ENCODE measurements at places on chromosomes 7 and 10.

DNA sequence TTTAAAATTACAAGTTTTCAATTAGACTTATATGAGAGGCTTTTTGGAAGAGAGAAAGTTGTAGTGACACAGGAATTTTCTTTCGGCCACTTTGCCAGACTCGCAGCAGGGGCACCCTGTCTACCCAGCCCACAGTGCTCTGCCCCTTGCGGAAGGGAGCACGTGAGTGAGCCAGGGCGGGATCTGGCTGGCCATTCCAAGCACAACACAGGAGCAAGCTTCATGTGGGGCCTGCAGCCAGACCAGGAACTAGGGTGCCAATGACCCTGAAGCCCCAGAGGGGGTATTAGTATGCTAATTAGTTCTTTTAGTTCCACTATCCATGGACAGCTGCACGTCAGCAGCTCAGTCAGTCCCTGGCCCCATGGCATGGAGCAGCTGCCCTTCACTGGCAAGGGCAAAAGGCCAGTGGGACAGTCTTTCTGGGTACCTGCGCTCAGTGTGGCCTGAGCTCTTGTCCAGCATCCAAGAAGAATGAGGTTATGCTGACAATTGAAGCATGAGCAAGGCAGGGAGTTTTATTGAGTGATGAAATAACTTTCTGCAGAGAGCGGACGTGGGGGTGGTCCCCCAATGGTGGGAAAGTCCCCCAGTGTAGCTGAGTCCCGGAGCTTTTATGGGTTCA lies 251.1 kb upstream of the CSTF2T start:
- DNase-seq: no peak

DNA sequence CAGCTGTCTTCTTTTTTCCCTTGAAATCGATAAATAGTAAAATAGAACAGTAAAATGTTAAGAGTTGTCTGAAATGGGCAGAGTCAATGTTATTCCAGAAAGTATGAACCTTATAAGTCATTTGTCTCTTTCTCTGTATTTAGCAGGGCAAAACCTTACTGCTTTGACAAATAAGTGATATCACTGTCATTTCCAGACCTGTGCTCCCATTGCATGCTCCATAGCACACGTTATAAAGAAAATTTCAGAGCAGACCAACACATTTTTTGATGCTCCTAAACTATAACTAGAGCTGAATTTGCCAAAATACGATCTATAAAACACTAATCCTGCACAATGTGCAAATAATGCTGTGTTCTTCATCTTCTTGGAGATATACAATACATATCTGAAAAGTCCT lies 1.1 kb downstream of the A1CF start:
- no peak for DNase-seq

DNA sequence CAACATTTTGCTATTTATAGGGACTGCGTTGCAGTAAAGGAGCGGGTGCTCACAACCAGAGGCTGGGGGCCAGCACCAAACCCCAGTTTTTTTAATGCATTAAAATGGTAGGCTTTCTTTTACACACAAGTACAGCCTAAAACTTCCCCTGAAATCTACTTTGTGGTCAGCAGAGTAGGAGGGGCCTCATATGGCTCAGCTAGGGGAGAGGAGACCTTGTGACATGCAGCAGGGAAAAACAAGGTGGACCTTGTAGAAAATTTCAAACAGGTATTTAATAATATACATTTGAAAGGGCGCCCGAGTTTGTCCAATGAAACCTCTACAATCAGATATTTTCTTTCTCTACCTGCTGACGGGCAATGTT lies 1.4 kb downstream of the CCDC136 start:
- DNase-seq: no peak

DNA sequence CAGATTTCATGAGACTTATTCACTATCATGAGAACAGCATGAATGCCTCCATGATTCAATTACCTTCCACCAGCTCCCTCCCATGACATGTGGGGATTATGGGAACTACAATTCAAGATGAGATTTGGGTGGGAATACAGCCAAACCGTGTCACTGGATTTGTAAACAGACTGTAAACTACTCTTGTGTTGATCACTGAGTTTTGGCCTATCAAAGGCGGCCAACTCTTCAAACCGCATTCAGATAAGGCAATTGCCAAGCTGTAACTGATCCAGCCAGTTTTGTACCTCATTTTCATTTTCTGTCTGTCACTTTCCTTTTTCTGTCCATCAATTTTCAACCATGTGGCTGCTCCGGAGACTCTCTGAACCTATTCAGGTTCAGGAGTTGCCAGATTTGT lies 27.2 kb upstream of the PAPSS2 start:
- no peak for DNase-seq

GRCh38 chr7:82442492-82443035 lies 1.0 kb downstream of the CACNA2D1 start:
- DNase-seq: no peak

GRCh38 chr7:131553931-131554330 lies 2.5 kb downstream of the PODXL start:
- no peak for DNase-seq

- no peak for DNase-seq
These were observed 129.9 kb downstream of the EBF3 start for GRCh38 chr10:129833994-129834739.

- peak; percentile 35 for DNase-seq
These were observed 51.0 kb downstream of the ORC5 start for GRCh38 chr7:104156842-104157277.

DNA sequence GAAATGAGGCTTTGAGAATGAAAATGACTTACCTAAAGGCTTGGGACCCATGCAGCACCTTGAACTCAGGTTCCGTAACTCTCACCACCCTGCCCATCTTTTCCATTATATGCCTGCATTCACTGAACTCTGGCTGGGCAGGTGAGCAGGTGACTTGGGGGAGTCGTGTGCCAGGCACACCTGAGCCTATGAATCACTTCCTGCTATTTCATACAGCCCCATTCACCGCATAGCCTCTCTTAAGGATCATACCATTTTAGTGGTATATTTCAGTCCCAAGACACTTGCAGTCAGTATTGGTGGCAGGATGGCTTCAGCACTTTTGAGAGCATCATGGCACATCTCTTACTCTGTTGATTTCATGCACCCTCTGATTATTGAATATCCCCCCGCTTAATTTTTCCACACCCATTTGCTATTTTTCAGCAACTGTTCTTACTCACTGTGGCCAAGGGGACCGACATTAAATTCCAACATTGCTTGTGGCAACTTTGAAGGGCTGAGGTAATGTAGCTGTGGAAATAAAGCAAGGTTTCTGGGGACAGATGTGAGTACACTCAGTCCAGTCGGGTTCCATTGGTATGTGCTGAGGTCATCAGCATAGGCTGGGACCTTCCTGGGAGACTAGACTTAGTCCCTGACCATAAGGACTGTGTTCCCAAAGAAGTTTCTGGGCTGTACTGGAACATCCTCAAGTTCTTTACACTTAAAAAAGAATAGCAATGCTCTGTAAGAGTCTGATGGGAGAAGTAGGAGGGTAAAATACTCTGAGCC lies 39.8 kb upstream of the ZNF438 start:
- no peak for DNase-seq

DNA sequence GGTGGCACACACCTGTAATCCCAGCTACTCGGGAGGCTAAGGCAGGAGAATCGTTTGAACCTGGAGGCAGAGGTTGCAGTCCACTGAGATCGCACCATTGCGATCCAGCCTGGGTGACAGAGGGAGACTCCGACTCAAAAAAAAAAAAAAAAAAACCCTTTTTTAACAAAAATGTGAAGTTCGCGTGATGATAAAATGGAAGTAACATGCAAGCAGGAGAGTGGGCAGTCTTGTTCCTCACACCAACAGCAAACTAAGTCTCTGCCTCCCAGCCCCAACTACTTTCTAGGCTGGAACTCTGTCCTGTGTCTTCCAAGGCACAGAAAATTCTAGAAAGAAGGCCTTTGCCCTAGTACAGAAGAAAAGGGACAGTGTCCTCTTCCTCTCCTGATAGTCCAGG lies 11.3 kb downstream of the PIK3AP1 start:
- no peak for DNase-seq

DNA sequence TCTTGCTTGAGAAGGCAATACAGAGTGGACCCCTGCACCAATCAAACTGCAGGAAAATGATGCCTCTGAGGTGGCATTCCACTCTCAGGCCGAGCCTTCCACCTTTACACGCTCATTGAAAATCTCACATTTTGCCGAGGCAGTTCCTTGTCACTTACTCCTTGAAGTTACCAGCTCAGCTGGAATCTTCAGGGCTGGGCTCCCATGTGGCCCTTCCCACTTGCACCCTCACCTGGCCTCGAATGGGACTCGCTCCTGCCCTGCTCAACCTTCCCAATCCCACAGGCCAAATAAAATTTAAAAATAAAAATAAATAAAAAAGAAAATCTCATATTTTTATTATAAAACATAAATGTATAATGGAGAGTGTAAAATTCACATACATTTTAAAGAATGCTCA lies 790.7 kb upstream of the COBL start:
- no peak for DNase-seq

GRCh38 chr7:1938788-1939433 lies 268.8 kb downstream of the ELFN1 start:
- no peak for DNase-seq

DNA sequence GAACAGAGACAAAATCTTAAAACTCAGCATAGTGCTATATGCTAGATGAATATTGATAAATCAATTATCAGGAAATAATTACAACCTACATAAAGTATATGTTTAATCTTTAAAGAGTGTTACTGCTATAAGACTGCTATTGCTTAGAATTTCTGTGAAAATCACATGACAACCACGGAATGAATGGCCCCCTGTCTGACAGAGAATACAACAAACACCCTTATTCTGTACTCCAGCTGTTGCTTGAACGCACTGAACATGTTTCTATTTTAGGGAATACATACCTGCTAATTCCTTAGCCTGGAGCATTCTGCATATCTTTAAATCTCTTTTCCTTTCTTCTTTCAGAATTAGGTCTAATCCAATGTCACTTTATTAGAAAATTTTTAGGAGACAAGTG lies 452.4 kb upstream of the PHF14 start:
- DNase-seq: no peak

DNA sequence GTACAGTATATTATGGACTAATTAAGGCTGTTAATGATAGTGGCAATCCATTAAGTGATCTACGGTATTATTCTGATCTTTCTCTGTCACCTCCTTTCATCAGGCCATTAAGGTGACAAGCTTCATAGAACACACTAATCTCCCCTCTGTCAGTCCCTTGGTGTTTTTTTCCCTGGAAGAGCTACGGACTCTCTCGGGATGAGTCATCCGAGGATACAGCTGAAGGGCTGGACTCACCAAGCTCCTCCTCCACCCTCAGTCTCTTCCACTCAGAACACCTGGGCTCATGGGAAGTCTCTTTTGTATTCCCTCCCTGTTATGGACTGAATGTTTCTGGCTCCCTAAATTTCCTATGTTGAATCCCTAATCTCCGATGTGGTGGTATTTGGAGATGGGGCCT lies 69.8 kb upstream of the PLXNA4 start:
- no peak for DNase-seq

Data from T-helper 2 cell (primary cell).